ENCODE measurements at places on chromosomes 1 and 21.

DNA sequence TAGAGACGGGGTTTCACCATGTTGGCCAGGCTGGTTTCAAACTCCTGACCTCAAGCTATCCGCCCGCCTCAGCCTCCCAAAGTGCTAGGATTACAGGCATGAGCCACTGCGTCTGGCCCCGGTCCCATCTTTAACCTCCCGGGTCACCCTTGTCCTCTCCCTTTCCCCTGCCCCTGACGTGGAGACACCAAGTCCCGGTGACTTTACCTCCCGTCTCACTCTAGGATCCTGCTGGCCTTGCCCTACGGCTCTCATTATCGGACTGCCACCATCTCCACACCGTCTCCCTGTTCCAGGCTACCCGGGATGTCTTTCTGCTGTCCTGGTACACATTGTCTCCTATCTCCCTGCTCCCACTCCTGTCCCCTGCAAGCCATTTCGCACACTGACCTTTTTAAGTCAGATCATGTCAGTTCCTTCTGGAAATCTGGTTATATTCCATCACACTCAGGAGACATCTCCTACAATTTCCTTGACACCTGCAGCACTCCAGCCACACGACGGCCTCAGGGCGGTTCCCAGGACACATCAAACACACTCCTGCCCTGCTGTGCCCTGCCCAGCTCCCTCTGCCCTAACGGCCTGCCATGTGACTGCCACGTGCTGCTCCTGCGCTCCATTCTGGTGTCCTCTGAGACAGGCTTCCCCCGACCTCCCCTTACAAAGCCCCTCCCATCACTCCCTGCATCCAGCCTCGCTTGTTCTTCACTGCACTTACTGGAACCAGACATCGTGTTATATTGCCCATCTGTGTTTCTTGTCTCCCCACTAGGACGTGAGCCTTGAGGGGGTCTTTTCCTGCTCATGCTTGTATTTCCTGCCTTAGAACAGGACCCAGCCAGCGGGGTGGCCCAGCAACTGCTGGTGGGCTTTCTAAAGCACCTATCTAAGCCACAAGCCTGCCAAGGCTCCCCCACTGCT is 32.7 kb downstream of the TTC39A start:
- no peak for DNase-seq

GRCh38 chr1:147722124-147722523 is 38.3 kb downstream of the GJA5 start:
- no peak for DNase-seq

DNA sequence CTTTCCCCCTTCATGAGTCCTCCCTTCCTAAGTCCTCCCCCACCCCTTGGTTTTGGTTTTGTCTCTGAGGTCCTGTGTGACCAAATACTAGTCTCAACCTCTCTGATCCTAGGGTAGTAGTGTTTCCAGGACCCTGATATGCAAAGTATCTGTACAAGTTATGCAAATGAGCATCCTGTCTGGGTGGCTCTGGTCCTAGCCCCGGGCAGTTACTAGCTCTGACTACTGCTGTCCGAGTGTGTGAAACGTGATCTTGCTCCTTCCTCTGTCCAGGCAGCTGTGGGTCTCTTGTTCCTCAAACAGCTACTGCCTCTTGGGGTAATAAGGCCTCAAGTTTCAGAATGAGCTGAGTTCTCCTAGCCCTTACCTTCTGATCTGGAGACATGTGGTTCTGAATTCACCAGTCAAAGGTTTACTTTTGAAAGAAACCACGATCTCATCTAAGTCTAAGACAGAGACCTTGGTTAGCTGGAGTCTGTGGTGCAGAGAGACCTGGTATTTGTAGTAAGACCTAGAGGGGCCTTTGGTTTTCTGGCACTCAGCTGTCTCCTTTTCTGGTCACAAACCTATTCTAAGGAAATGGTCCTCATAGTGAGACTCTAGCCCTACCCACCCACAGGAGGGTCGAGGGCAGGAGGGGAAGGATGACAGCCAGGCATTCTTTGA is 31.0 kb upstream of the IL19 start:
- DNase-seq, result no peak

DNA sequence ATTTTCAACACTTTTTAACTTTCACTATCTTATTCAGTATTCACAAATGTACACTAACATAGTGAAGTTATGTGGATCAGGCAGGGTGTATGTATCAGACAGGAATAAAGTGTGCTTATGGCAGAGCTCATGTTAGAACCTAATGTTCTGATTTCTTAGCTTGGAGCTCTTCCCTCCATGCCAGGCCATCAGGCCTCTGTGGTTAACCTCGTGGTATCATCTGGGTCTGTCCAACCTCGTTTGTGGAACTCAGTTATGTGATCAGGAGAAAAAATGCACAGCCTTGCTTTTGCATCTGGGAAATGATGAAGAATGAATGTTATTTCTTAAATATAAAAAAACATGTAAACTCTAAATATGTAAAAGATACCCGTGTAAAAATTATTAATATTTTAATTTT is 86.9 kb downstream of the MPZL1 start:
- DNase-seq, result no peak

- DNase-seq, result no peak
Observed at GRCh38 chr1:56133522-56134472, 445.6 kb downstream of the PLPP3 start.

- no peak for DNase-seq
Observed at GRCh38 chr1:231478019-231478785, 50.3 kb upstream of the TSNAX start.

- no peak for DNase-seq
Observed at GRCh38 chr1:7209336-7209735, 424.1 kb downstream of the CAMTA1 start.

DNA sequence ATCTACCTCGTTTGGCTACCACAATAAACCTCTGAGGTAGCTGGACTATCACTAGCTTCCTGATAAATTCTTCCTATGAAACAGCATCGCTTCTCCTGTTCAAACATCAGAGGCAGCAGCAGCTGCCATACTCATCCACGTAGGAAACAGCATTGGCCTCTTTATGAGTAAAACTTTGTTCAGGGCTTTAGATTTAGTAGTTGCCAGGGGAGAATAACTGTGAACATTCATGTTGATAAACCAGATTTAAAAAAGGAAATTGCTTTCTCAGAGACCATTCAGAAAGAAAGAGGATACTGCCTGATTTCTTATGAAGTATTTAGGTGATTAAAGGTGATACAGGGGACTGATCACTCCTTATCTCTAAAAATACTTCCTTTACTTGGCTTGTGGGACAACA is 7.2 kb downstream of the CEP170 start:
- DNase-seq, result no peak

- DNase-seq, result no peak
Observed at GRCh38 chr1:222781251-222781650, 33.6 kb upstream of the DISP1 start.

- DNase-seq, result peak; percentile 21
Observed at GRCh38 chr1:204565617-204566582, 49.7 kb downstream of the MDM4 start.

DNA sequence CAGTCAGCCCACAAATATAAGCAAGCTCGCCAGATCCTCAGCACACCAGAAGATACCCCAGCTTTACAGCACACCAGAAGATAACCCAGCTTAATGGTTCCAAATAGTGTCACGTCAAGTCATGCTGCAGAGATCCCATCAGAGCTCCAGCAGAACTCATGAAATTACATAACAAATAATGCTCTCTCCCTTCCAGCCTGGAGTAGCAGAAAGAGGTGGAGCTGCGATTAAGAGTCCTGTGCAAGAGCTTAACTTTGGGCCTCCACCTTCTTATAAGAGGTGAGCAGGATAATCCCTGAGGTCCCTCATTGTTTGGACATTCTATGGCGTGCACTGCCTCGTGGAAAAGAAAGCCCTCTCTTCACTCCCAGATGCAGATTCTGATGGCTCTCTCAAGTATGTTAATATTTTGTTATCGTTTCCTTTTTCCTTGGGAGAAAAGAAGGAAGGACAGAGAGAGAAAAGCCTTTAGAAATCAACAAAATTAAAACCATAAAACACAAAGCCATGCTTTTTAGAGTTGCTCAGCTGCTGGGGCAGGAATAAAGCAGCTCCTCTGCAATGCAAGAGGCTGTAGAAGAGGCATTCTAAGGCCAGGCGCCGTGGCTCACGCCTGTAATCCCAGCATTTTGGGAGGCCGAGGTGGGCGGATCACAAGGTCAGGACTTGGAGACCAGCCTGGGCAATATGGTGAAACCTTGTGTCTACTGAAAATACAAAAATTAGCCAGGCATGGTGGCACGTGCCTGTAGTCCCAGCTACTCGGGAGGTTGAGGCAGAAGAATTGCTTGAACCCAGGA is 59.1 kb downstream of the GLUL start:
- no peak for DNase-seq

GRCh38 chr1:207021139-207021861 is 11.3 kb downstream of the C1orf116 start:
- no peak for DNase-seq

DNA sequence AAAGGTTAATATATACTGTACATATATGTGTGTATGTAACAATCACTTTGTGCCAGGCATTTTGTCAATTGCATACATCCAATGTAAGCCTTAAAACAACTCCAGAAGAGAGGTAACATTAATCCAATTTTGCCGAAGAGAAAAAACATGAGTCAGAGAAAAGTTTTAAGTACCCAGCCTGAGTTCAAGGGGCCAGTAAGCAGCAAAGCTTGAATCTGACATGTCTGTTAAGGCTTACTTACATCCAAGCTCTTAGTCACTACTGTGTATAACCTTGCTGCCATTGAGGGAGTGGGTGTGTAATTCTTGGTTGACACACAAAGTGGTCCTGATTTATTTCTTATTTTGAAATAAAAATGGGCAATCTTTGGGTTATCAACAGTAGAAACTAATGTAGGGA is 360.4 kb upstream of the LYPLAL1 start:
- DNase-seq, result no peak

DNA sequence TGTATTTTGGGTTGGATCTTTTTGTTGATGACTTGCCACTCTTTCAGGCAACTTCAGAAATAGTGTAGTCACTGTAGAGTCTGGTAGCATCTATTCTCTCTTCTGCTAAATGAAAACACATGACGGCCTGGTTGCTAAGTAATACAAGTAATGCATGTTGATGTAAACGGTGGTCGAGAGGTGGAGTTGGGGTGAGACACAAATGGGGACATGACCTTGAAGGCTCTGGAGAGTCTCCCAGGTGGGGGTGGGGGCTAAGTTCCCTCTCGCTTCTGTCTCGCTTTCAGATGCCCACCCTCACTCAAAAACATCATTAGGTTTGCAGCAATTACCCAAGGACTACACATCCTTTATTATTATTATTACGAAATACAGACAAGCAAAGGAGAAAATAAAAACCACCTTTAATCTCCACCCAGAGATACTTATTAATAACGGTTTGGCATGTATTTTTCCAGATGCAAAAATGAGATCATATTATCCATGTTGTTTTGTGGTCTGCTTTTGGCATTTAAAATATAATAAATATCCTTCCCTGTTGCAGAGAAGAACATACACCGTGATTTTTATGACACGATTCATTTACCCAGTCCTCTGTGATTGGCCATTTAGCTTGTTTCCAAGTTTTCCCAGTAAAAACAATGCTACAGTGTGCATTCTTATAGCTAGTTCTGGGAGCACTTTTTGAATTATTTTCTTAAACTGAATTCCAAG is 138.1 kb downstream of the MIS18A start:
- DNase-seq, result no peak

DNA sequence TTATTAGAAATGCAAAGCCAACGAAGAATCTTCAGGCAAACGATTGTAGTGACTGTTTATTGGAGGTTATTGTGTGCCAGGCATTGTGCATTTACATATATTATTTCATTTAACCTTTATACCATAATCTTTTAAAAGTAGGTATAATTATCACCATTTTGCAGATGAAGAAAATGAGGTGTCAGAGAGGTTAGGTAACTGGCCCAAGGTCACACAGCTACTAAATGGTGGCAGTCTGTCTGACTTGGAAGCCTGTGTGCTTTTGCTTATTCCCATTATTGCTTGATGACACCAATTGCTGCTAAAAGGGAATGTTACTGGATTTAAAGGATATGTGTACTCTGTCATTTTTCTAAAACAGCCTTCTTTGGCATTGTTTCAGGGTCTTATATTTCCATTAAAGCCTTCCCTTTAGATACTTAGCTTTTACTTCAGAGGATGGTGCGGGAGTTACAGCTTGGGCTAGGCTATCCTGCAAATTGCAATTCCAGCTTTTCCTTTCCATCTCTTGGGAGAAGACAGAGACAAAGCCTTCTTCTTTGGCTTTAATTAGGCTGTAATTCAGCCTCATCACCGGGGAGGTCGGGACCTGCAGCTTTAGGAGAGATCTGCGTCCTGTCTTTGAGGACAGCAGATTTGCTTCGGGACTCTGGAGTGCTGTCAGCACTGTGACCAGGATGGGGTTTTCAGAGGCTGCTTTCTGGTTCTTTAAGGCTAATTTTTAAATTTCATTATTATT is 37.4 kb upstream of the ERRFI1 start:
- DNase-seq, result no peak

DNA sequence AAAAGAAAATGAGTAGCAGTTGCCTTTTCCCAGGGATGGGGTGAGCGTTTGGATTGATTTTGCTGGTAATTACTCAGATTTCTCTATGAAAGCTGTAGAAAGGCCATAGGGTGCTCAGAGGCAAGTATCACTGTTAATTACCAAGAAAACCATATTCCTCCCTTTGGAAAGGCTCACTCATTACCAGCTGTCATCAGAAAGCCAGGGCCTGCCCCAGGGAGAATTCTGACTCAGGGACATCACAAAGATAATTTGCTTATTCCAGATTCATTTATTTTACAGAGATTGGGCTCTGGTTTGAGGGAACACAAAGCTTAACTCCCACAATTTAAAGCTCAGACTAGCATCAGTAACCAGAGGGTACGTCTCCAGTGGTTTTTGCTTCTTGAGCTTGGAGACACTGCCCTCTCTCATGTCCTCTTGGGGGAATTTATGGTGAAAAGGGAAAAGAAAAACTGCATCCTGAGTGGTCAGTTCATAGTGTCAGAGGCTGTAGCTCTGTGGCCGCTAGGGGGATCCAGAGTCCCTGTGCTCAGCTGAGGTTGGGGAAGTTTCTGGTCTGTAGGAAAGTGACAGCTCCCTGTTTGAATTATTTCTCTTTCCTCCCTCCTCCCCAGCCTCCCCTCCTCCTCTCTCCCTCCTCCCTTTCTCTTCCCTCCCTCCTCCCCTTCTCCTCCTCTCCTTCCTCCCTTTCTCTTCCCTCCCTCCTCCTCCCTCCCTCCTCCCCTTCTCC is 204.3 kb downstream of the KCNJ6 start:
- no peak for DNase-seq

DNA sequence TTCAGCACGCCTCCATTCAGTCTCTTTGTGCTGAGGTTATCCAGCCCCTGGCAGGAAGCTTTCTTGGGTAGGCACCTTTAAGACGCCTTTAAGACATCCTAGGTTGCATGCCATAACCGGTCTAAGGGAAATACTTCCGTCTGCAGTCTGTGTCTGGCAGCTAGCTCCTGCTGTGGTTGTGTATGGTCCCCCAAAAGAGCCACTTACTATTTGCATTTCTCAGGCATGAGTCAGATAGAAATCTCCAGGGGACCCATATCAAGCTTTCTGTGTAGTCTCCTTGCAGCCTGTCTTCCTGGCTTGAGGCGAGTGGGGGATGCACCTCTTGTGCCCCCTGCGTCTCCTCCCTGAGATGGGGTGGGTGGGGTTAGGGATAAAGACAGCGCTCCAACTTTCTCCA is 10.0 kb upstream of the RYR2 start:
- DNase-seq, result no peak
